ENCODE measurements at places on chromosomes 1 and 21.

DNA sequence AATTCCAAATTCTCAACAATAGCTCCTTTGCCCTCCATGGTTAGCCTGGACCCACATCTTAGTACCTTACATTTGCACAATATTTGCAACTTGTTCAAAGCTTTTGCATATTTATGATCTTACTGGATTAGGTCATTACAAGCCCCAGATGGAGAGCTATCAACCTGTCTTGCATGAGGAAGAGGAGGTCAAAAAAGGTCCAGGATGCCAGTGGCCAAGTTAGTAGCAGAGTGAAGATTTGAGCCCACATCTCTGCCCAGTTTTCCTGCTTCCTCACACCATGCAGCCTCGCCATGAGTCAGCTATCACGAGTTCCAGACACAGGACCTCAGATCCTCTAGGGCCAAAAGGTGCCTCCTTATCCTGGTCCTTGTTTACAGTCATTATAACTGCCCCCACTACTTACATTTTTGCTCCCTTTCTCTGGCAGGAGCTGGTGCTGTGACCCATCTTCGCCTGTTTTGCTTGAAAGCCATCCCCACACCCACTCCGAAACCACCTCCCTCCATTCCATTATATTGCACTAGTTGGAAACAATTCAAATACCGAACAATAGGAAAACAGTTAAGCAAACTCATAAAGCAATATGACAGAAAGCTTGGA, 5.0 kb upstream of the AHCYL1 start:
- no peak for DNase-seq

- DNase-seq: no peak
These were observed 69.9 kb downstream of the TGFBR3 start for GRCh38 chr1:91816031-91816430.

DNA sequence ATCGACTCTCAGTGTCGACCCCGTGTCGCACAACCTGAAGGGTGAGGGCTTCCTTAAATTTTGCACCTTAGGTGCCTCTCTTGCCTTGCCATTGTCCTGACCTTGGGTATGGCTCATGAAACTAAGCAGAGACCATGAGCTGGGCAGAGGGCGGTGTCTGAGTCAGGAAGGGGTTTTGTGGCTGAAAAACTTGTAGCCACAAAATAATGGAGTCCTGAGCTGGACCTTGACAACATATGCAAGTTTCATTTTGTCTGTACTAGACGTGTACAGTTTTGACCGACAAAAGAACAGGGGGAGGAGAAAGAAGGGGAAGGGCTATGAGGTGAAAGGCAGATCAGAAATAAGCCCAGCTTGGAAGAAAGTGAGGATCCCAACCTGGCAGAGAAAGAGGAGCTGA, 8.3 kb upstream of the RUNX1 start:
- DNase-seq: no peak

DNA sequence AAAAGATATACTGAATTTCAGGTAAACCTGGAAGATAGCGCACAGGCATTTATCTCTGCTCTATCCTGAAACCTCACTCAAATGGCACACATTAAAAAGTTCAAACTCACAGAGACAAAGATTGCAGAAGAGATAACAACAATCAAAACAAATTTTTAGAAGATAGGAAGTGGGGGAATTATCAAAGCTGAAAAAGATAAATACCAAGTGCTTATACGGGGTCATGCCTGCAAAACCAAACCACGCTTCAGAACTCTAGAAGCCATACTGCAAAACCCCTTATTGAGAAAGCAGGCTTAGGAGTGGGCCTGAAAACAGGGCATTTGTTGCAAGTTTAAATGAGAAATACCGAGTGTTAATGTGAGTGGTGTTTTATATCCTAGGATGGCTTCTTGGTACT, 76.8 kb downstream of the BARHL2 start:
- no peak for DNase-seq

- DNase-seq: no peak
These were observed 80.3 kb downstream of the SSBP3 start for GRCh38 chr1:54325703-54326461.

DNA sequence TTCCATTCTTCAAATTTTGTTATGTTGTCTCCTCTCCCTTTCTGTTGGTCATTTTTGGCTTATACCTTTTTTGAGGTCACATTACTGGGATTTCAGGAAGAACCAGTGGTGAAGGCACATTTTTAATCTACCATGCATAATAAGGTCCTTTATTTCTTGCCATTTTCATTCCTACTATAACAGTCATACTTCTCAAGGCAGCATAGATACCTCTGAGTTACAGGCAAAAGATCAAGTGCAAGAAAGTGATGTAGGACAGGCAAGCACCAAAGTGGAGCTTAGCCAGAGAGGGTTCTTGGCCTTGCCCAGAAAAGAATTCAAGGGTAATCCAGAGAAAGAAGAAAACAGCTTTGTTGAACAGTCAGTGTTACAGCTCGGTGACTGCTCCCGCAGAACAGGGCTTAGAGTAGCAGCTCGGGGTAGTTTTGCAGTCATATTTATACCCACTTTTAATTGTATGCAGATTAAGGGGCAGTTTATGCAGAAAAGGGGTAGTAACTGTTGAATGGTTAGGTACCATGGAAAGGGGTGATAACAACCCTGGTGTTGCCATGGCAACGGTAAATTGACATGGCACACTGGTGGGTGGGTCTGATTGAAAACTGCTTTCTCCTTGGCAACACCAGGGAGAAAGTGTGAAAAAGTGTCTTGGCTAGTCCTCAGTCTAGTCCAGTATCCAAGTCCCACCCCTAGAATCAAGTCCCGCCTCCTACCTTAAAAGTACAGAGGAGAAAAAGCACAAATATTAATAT, 39.6 kb upstream of the DOCK7 start:
- DNase-seq: no peak

DNA sequence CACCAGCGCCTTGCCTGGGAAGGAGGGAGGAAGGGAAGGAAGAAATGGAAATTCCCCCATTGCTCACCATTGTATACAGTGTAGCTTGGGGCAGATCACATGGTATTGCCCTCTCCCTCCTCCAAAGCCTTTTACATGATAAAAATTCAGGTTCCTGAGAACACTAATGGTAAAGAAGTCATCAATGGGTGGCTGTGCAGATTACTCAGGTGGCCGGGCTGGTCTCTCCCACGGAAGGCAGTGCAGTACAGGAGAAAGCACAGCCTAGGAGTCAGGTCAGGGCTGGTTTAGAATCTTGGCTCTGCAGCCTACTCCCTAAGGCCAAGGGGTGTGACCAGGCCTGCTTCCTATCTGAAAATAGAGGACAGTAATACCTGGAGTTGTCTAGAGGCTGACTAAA, 107.9 kb downstream of the SUSD4 start:
- DNase-seq: no peak

DNA sequence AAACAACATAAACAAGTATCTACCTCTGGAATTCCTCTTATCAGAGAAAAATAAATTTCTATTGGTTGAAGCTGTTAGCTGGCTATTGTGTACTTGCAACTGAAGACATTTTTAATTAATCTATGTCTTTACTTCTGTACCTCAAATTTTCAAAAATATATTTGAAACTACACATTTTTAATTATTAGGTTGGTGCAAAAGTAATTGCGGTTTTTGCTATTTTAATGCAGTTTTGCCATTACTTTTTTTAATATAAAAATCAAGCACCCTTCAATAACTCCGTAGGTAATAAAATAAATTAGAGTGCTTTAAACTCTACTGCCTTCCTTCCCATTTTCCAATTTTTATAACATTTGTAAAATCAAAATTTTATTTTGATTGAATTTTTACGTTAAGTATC, 262.1 kb upstream of the DUSP10 start:
- DNase-seq: no peak
